ENCODE measurements at places on chromosomes 6 and 20.

DNA sequence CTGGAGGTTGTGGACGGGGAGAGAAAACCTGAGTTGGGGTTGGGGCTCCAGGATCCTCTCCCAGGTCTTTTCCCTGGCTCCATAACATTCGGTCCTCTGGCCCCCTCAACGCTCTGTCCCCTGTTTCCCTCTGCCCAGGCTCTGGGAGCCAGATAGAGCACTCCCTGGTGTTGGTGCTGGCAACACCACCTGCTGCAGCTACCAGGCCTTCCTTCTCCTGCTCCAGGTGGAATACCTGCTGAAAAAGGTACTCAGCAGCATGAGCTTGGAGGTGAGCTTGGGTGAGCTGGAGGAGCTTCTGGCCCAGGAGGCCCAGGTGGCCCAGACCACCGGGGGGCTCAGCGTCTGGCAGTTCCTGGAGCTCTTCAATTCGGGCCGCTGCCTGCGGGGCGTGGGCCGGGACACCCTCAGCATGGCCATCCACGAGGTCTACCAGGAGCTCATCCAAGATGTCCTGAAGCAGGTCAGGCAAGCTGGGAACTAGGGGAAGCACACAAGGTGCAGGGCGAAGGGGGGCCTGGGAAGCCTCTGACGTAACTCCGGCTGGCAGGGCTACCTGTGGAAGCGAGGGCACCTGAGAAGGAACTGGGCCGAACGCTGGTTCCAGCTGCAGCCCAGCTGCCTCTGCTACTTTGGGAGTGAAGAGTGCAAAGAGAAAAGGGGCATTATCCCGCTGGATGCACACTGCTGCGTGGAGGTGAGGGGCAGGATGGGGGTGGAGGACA lies 14.6 kb downstream of the DEF6 start:
- no peak for DNase-seq

DNA sequence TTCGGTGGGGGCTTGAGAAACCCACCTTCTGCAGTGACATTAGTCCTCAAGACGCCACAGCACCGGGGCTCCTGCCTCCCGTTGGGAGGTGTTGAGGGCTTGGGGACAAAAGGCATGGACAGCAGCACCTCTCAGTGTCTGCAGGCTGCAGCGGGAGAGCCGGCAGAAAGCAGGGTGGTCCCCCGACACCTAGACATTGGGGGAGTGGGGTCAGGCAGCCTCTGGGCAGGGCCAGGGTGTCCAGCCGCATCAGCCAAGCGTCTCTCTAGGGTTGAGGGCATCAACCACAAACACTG lies 264.7 kb downstream of the TAF4 start:
- DNase-seq: no peak

DNA sequence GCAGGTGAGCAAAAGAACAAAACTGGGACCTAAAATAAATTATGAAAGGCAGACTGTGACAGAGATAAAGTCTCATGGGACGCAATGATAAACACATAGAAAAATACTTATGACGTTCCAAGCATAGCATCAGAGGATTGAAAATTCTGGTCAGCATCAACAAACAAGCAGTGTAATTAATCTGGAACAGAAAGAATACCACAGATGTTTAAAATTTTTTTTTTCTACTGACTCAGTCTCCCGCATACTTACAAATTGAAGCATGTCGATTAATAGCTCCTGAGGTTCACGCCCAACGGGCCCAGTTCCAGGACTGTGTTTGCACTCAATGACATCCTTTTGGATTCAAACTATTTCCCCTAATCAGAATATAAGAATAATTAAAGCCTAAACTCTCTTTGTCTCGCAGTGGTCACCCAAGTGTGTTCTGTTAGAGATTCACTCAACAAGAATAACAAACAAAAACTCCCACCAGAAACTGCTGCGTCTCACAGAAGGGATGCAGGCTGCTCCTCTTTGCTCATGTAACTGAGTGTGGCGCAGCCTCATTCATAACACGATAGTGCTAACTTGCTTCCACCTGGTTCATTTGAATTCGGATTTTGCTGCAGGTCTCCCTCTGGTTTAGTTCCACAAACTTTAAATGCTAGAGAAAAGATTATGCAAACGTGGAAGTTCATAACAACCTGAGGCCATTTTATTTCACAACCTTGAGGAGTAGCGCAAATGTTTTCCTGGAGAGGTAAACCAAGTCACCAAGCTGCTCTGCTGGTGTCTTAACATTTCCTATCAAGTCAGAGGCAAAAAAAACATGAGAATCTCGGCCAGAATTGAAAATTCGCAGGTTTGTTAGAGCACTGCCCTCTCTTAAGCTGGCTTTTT lies 69.0 kb upstream of the CITED2 start:
- DNase-seq: no peak

DNA sequence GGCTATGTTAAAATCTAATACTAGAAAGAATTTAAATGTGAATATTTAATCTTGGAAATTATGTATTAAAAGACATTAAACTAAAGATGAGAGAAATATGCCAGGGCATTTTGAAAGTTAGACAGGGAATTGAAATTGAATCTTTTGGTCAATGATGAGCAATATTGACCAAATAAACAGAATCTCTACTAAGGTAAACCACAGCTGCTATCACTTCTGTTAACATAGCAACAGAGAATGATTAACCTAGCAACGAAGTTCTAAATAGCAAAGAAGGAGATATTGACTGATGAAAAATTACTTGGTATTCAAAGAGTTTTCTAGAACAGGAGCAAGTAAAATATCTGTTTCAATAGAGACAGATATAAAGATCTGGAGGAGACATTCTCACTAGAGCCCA lies 45.2 kb upstream of the RSPO3 start:
- DNase-seq: no peak

GRCh38 chr6:68572525-68572924 lies 62.6 kb upstream of the ADGRB3 start:
- no peak for DNase-seq

DNA sequence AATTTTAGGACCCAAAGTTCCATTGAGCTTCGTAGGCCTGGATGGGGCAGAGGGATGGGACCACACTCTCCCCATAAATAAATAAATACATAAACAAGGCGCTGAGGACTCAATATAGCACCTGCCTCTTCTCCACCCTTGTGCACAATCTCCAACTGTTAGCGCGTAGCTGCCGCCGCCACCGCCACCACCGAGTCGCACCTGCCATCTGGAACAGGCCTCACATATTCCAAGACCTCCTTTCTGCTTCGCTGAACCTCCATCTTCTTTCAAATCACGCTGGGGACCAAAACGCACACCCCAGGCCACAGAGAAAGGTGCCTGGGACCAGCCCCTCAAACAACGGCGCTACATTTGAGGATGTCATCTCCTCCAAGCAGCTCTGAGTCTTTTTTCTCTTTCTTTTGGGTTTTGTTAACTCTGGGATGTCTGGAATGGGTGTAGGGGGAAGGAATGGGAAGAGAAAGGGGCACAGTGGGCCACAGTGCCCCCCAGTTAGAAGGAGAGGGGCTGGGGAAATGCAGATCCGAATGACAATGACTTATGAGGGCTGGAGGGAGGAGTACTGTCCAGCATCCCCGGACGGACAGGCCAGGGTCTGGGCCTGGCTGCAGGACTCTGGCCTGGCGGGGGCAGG lies 49.7 kb downstream of the NOL4L start:
- no peak for DNase-seq

- DNase-seq: no peak
These were observed 88.3 kb upstream of the AFDN start for GRCh38 chr6:167738386-167738785.

DNA sequence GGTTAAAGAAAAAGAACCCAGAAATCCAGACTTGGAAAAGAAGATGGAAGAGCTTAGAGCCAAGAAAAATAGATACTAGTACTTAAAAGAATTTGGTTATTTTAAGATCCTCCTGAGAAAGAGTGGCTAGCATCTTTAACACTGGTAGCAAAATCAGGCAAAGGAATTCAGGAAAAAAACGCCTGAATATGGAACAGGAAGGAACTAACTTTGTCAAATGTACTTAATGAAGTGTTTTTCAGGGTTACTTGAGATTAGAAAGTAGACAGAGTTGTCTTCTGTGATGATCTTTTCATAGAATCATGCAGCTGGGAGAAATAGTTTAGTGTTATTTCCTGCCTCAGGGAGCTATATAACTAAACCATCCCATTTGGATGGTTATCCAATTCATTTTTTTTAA lies 50.8 kb upstream of the SASH1 start:
- DNase-seq: no peak

GRCh38 chr6:53629862-53630532 lies 35.6 kb downstream of the KLHL31 start:
- DNase-seq: no peak

DNA sequence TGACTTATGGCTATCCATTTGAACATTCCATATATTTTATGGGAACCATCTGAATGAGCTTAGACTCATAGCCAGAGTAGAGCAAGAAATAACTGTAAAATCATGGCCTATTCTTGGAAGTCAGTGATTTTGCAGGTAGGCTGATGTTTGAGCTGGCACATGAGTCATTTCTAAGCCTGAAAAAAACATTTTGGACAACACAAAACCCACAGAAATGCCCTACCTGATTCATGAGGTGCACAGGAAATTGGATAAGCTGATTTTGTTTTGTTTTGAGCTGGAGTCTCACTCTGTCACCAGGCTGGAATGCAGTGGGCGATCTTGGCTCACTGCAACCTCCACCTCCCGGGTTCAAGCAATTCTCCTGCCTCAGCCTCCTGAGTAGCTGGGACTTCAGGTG lies 443.0 kb downstream of the PKHD1 start:
- DNase-seq: no peak

DNA sequence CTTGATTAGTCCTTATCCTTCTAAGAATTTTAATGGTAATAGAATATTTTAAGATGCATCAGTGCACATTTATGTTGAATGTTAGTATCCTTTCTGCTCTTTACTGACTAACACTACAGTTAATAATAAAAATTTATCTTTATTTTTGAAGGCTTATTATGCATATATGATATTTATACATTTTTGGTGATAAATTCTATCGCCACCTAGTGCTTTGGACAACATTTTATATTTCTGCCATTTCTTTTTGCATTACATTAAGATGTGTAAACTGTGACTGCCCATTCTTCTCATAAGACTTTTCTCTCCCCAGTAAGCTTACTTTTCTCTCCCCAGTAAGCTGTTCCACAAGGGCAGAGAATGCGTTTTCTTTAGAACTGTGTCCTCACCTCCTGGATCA lies 252.3 kb downstream of the GRIK2 start:
- DNase-seq: no peak

GRCh38 chr20:37317316-37317715 lies 27.9 kb downstream of the MANBAL start:
- no peak for DNase-seq

DNA sequence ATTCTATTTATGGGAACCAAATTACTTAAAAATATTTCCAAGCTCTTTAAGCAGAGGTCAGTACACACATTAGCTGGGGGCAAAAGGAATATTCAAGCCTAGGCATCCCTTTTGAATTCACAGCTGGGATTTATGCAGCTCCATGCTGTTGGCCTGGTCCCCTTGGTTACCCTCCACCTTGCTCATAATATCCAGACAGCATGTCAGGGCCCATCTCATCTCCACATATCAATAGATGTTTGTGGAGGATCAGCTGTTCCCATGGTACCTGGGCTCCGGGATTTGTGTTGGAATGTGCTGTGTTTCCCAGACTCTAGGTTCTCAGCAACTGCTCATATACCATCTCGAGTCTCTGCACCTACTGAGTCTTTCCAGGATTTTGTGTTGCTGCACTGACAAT lies 534.8 kb downstream of the BMP2 start:
- no peak for DNase-seq

DNA sequence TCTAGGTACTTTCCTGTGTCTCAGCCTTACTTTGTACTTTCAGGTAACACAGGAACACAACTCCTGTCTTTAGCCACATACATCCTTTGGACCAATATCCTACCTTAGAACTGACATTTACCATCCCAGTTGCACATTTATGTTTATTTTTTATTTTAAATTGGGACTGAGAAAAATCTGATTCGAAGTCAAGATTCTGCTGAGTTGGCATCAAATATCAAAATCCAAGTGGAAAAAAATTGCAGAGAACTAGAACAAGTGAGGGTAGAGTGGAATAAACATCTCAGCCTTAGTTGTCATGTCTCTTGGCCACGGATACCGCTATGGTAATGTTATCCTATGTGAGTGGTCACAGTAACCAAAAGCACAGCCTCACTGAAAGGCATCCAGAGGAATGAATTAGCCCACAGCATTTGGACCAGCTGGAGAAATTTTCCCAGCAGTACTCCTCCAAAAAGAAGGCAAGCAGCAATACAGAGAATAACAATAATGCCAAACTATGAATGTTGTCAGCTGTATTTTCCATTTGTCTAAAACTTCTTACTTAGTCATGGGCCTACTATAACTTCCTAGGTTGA lies 17.6 kb upstream of the EYA4 start:
- DNase-seq: no peak

- no peak for DNase-seq
These were observed 47.6 kb downstream of the MDGA1 start for GRCh38 chr6:37650071-37650481.

GRCh38 chr6:19231878-19232561 lies 605.1 kb upstream of the ID4 start:
- DNase-seq: no peak

GRCh38 chr6:80156221-80156620 lies 49.8 kb downstream of the BCKDHB start:
- DNase-seq: no peak

GRCh38 chr6:159880412-159880975 lies 10.3 kb upstream of the MAS1 start:
- no peak for DNase-seq

DNA sequence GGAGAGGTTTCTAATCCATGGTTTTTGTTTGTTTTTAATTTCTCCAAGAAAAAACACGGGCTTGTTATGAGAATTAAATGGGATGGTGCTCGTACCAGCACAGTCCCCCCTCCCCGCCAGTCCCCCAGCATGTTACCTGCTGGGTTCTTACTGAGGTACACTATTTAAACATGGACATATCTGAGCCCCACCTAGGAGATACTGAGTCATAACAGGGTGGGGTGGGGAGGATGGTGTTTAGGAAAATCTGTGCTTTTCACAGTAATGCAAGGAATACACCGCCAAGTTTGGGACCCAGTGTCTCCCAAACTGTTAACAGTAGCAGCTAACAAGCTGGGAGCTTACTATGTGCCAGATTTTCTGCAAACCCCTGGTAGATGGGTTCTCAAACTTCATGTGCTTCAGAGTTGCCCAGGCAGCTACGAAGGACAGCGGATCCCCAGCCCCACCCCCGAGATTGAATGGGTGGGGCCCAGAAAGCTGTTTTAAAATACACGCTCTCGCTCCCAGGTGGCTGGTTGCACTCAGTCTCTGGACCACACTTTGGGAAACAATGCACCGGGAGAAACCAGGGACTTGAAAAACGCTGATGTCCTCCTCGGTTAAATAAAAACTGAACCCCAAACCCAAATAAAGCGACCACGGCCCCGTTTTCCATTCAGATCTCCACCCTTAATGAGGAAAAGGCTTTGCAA lies 995 bp downstream of the ZFP64 start:
- DNase-seq: no peak

Measured in thoracic aorta (tissue), 2 donors.